ENCODE measurements at places on chromosomes 1 and 21. TPM values are rescaled to one million over a fixed set of nuclear protein-coding genes. Genes with fewer than 3 reads are reported as not detected.

Gene RHCE
- 0.26 TPM for total RNA-seq

Gene VPS13D
- 63.3 TPM for total RNA-seq

Gene BTBD19
- 5.7 TPM for total RNA-seq

Gene PDE9A
- total RNA-seq, result 7.9 TPM

Gene FCRLB
- total RNA-seq, result not detected

Gene NCSTN
- total RNA-seq, result 30.7 TPM

GRCh38 chr1:233277637-233278606, 17.6 kb downstream of the PCNX2 start:
- H3K4me3 ChIP-seq, result no peak overlapping the region
- no peaks in the 10 kb centered on the region for H3K27me3 ChIP-seq
- no peak overlapping the region for H3K27ac ChIP-seq
- H3K4me1 ChIP-seq, result no peaks in the 10 kb centered on the region
- peak; percentile 37 for DNase-seq

DNA sequence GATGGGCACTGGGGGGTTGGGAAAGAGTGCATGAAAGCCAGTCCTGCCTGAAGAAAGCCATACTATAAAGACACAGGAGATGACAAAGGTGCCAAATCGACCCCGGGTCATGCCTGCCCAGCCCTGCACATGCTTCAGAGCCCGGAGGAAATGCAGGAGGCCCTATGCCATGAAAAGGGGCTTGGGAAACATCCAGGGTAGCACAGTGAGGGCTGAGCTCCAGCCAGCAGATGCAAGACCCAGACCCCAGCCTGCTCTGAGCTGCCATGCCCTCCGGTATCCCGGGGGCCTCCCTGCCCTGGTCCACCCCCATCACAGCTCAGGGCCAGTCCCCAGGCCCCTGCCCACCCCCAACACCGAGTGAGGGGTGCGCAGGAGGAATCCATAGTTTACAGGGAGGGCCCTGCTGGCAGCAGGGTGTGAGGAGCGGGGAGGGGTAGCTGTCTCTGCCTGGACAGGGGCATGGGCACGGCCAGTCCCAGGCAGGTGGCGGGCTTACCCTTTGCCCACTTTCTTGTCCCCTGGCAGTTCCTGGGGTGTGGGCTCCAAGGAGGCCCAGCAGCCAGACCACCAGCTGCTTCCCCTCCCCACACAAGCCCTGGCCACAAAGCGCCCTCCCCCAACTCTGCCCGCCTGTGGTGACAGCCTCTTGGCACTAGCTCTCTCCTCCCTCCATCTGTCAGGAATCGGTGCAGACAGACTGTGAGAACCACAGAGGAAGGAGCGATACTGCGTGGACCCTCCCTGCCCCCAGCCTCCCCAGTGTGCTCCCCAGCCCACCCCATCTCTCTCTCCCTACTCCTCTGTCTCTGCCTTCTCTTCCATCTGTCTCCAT, 16.8 kb downstream of the LRP8 start:
- DNase-seq, result no peak
- H3K4me3 ChIP-seq, result no peak overlapping the region
- H3K27me3 ChIP-seq, result no peaks in the 10 kb centered on the region
- peaks cover 5% of the 10 kb centered on the region for H3K4me1 ChIP-seq
- H3K36me3 ChIP-seq, result no peaks in the 10 kb centered on the region

GRCh38 chr1:62800825-62801306, 16.9 kb downstream of the ATG4C start:
- H3K4me1 ChIP-seq, result no peaks in the 10 kb centered on the region
- no peak overlapping the region for H3K27ac ChIP-seq
- H3K36me3 ChIP-seq, result peaks cover under 1% of the 10 kb centered on the region

GRCh38 chr1:40856116-40856515, 6.0 kb downstream of the CITED4 start:
- no peaks in the 10 kb centered on the region for H3K36me3 ChIP-seq
- H3K4me3 ChIP-seq, result no peak overlapping the region
- peak; percentile 61 for DNase-seq
- H3K27me3 ChIP-seq, result no peaks in the 10 kb centered on the region
- peaks cover 16% of the 10 kb centered on the region for H3K4me1 ChIP-seq
- H3K27ac ChIP-seq, result no peak overlapping the region

- H3K4me3 ChIP-seq, result peak overlapping the region; percentile 6
- peaks cover 49% of the 10 kb centered on the region for H3K4me1 ChIP-seq
- H3K27me3 ChIP-seq, result no peaks in the 10 kb centered on the region
- peak; percentile 29 for DNase-seq
These were observed 692 bp downstream of the SORT1 start for GRCh38 chr1:109396871-109397580.

DNA sequence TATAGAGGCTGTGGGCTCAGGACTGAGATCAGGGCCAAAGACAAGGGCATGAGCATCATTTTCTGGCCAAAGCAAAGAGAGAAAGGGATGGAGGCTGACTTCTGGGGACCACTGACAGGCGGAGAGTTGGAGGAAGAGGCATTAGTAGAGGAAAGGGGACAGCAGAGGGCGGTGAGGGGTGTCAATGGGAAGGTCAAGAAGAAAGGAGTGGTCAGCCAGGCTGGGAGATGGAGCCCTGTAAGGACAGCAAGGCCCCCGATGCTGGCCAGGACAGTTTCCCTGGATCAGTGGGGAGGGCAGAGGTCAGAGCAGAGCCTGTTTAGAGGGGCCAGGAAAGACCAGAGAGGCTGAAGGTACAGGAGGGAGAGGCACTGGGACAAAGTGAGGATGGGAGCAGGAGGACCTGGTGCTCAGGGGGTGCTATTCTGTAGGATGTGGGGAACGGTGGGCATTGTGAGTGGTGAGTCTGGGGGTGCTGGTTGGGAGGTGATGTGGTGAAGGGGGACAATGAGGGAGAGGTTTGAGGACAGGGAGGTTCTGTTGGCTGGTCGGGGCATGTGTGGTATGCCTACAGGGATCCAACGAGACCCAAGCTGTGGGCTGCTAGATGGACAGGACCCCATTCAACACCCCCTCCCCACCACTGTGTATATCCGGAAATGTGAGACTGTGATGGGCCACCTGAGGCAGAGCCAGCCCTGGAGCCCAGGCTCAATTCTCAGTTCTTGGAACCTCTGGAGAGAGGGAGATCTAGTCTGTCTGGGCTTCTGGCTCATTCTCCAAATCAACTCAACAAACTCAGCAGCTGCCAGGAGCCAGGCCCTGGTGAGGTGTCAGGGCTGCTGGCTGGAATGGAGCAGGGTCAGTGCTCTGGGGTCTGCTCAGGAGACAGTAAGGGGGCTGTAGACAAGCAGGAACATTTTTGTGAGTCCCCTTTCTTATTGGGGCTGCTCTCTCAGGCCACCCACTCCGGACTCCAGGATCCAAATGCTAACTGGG, 1.4 kb upstream of the FAM151A start:
- no peaks in the 10 kb centered on the region for H3K4me1 ChIP-seq
- no peak overlapping the region for H3K4me3 ChIP-seq
- no peaks in the 10 kb centered on the region for H3K27me3 ChIP-seq
- no peak overlapping the region for H3K27ac ChIP-seq
- no peaks in the 10 kb centered on the region for H3K36me3 ChIP-seq

DNA sequence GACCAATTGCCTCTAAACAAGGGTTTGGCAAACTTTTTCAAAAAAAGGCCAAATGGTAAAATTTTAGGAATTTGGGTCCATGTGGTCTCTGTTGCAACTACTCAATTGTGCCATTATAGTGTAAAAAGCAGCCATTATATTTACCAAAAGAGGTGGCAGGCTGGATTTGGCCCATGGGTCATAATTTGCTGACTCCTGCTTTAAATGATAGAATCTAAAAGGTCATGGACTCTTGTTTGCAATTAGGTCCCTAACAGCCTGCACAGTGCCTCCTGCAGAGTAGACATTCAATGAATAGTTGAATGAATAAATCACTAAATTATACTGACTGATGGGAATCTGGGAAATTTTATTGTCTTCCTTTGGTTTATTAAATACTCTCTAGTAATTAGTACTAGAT, 6.2 kb downstream of the BECN2 start:
- H3K27ac ChIP-seq, result no peak overlapping the region
- no peaks in the 10 kb centered on the region for H3K27me3 ChIP-seq
- no peaks in the 10 kb centered on the region for H3K36me3 ChIP-seq

DNA sequence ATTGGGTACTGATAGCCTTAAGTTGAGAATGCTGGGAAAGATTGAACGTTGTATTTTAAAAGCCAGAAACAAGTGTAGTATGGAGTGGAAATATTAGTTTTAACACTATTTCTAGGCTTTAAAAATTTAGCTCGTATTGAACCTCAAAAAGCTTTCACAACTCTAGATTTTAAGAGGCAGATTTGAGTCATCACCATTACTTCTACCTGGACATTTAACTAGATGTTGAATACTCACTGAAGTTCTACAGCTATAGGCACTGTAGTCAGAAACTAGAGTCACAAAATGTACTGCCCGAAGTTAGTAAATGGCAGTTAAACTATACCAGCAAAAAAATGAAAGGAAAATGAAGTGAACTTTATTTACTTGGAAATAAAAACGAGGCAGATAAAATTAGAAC, 96.5 kb downstream of the NEK7 start:
- H3K27ac ChIP-seq, result no peak overlapping the region
- no peaks in the 10 kb centered on the region for H3K27me3 ChIP-seq
- H3K36me3 ChIP-seq, result no peaks in the 10 kb centered on the region
- H3K4me1 ChIP-seq, result no peaks in the 10 kb centered on the region

DNA sequence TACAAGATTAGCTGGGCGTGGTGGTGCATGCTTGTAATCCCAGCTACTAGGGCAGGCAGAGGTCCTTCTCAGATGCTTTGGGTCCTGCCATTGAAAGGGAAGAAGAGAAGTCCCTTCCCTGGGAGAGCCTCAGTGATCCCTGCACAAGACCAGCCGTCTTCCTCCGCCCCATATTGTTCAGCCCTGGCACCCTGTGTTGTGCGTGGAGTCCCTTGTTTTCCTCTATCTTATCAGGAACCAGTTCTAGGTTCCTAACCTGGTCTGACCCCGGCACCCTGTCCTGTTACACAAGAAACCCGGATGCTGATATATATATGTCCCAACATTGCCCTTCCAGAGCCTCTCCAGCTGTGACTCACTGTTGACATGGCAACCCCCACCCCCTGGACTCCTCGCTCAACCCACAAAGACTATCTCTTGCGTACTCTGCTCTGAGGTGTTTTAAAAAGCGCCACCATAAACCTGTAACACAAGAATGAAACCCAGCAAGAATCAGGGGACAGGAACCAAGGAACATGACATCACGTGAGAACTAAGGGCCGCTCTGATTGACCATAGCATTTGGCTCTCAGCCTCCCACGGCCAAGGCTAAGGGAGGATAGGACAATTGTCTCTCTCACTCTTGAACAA, 4.8 kb downstream of the MX2 start:
- H3K27me3 ChIP-seq, result no peaks in the 10 kb centered on the region
- no peaks in the 10 kb centered on the region for H3K36me3 ChIP-seq
- H3K4me1 ChIP-seq, result peaks cover 20% of the 10 kb centered on the region
- no peak overlapping the region for H3K4me3 ChIP-seq

DNA sequence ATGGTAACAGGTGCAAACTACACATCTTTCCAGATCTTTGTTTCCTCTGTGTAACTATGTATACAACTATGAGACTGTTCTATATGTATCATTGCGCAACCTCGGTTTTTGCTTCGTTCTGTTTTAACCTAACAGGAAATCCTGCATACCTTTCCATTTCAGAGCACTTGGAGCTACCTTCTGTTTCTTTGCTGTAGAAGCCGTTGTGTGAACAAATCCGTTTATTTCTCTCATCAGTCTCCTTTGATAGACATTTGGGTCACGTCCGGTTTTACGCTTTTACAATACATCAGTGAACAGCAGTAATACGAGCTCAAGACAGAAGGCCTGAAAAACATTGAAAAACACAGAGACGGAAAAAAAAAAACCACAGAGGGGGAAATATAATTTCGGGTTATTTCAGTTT, 10.5 kb downstream of the ATP5IF1 start:
- DNase-seq, result no peak
- H3K27me3 ChIP-seq, result no peaks in the 10 kb centered on the region
- no peaks in the 10 kb centered on the region for H3K36me3 ChIP-seq
- H3K4me1 ChIP-seq, result peaks cover 71% of the 10 kb centered on the region

- H3K4me3 ChIP-seq, result no peak overlapping the region
- H3K27me3 ChIP-seq, result no peaks in the 10 kb centered on the region
- peak; percentile 80 for DNase-seq
- H3K36me3 ChIP-seq, result no peaks in the 10 kb centered on the region
These were observed 361.5 kb upstream of the ZP4 start for GRCh38 chr1:238252033-238252802.

DNA sequence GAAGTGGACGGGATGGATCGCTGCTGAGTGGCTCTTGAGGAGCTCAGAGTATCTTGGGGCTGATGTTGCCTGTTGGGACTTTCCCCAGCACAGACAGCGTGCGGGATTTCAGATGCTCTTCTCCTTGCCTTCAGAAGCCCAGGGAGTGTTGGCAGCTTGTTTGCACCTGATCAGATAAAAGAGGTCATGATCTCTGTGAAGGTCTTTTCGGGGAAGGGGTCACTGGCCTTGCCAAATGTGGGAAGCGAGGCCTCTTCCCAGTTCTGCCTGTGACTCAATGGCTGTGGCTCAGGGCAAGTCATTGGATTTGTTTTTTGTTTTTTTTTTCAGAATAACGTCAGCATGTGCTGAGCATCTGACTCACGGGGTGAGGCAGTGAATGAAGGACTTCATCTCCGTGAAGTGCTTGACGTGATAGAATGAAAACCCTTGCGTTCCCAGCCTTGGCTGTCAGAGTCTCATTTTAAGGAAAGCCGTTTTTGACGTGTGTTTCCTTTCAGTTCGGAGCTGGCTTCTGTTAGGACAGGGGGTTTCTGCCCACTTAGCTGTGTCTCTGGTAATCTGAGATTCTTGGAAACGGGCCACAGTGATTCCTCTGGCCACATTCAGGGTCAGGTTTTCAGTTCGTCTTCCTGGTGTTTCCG, 46.7 kb downstream of the GALNT2 start:
- H3K4me1 ChIP-seq, result peaks cover 60% of the 10 kb centered on the region
- no peaks in the 10 kb centered on the region for H3K36me3 ChIP-seq
- no peak for DNase-seq
- no peaks in the 10 kb centered on the region for H3K27me3 ChIP-seq
- peak overlapping the region; percentile 12 for H3K27ac ChIP-seq

- no peaks in the 10 kb centered on the region for H3K27me3 ChIP-seq
- peaks cover 7% of the 10 kb centered on the region for H3K4me1 ChIP-seq
- H3K4me3 ChIP-seq, result no peak overlapping the region
- peak; percentile 81 for DNase-seq
These were observed 47.6 kb upstream of the SAMD13 start for GRCh38 chr1:84253891-84254290.

DNA sequence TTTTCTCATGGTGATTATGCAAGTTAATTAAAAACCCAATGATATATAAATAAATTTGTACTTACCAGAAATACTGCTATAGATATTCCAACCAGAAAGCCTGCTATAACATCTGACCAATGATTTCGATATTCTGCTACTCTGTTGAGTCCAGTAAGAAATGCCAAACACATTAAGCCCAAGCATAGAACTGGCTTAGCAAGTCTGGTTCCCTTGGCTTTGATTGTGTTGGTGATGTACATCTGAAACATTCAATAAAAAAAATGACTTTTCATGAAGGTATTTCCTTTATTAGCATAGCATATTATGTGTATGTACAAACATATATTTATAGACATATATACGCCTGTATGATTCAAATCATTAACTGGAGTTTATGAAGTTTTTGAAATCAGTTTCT, 82.8 kb downstream of the PLPPR5 start:
- H3K27ac ChIP-seq, result no peak overlapping the region
- DNase-seq, result no peak
- no peak overlapping the region for H3K4me3 ChIP-seq
- H3K27me3 ChIP-seq, result no peaks in the 10 kb centered on the region
- H3K4me1 ChIP-seq, result no peaks in the 10 kb centered on the region
